ENCODE measurements at places on chromosomes 12 and 14. TPM values are rescaled to one million over a fixed set of nuclear protein-coding genes. Genes with fewer than 3 reads are reported as not detected.

The ASIC1 gene
- total RNA-seq: 1.6 TPM

DNA sequence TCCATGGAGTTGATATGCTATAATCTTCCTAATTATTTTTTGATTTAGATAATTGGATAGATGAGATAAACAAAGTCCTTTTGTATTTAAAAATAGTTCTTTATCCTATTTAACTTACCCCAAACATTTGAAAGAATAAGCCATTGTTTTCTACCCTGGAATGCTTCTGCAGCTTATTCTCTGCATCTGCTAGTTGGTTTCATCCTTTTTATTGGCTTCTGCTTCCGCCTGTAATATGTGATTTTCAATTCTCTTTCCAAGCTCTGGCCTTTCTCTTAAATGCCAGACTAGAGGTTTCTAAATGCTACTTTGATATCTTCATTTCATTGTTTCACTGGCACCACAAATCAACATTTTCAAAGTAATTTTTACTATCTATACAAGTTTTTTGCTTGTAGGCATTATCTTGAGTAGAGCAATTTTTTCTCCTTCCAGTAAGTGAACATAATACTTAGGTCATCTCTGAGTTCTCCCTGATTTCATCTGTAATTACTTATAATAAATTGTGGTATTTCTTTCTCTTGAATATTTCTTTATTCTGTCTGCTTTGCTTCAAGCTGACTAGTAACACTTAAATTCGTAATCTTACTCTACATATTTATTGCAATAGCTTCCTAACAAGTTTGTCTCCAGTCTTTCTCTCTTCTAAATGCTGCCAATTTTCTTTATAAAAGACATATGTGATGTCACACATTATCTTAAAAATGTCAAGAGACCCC, 958.4 kb downstream of the SLC6A15 start:
- H3K4me3 ChIP-seq: no peak overlapping the region
- H3K36me3 ChIP-seq: no peaks in the 10 kb centered on the region

DNA sequence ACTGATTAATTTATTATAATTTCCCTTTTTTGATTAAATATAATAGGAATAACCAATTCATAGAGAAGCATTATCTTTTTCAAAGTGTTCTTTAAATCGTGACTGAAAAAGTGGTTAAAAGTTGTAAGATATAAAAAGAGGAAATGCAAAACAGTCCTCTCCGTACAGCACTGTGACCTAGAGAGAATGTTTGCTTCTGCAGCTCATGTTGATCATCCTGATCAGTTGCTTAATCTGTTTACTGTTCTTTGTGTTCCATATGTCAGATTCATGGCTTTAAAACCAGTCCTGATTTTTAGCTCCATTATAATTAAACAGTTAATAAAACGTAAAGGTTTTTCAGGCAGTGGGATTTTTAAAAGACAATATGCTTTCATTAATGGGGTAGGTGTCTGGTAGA, 4.7 kb downstream of the TTC8 start:
- no peak overlapping the region for H3K27ac ChIP-seq
- 0 out of 2 replicates have a peak, but pooled peaks cover 1% of the 10 kb centered on the region for H3K36me3 ChIP-seq
- H3K4me3 ChIP-seq: no peak overlapping the region
- H3K27me3 ChIP-seq: no peaks in the 10 kb centered on the region

The CBX5 gene
- 66.9 TPM for total RNA-seq

The PAH gene
- not detected for total RNA-seq

- H3K27me3 ChIP-seq: no peaks in the 10 kb centered on the region
- no peaks in the 10 kb centered on the region for H3K36me3 ChIP-seq
- H3K27ac ChIP-seq: no peak overlapping the region
- H3K4me1 ChIP-seq: no peaks in the 10 kb centered on the region
- no peak for DNase-seq
Observed at GRCh38 chr12:108133482-108133881, 4.4 kb downstream of the WSCD2 start.

GRCh38 chr12:104670439-104671408, 214.0 kb downstream of the CHST11 start:
- DNase-seq: no peak
- H3K4me3 ChIP-seq: no peak overlapping the region
- H3K27ac ChIP-seq: no peak overlapping the region
- peaks cover 7% of the 10 kb centered on the region for H3K4me1 ChIP-seq

The DNAJC22 gene
- total RNA-seq: 6.7 TPM

GRCh38 chr14:74682169-74682952, 30.5 kb downstream of the AREL1 start:
- DNase-seq: no peak
- H3K4me1 ChIP-seq: no peaks in the 10 kb centered on the region
- no peaks in the 10 kb centered on the region for H3K27me3 ChIP-seq
- no peak overlapping the region for H3K4me3 ChIP-seq

The GALNT8 gene
- not detected for total RNA-seq

The KTN1 gene
- 149 TPM for total RNA-seq

DNA sequence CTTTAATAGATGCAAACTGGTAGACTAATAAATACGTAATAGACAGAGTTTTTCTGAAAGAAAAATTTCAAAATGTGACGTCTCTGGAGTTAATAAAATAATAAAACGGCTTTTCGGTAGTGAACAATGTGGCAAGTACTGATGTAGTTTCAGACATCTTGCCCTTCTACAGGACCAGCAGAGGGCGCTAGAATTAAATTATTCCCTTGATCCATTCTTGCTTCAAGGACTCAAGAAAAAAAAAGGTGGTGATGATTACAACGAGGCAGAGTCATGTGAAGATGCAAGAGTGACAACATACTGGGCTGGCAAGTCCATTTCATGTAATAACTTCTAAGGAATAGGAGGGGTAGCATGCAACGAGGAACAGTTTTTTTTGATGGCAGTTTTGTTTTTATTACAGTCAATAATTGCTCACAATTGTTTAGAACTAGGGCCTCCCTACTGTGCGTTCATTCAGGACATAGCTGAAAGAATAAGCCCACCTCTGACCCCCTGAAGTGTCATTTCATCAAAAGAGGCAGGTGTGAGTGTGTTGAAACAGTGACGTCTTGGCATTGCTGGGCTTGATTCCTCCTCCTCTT, 101.0 kb upstream of the GZMB start:
- DNase-seq: peak; percentile 69
- H3K4me3 ChIP-seq: no peak overlapping the region
- no peaks in the 10 kb centered on the region for H3K27me3 ChIP-seq
- no peaks in the 10 kb centered on the region for H3K36me3 ChIP-seq
- H3K27ac ChIP-seq: no peak overlapping the region
- no peaks in the 10 kb centered on the region for H3K4me1 ChIP-seq

GRCh38 chr14:85016496-85016895, 513.4 kb upstream of the FLRT2 start:
- DNase-seq: no peak
- no peaks in the 10 kb centered on the region for H3K36me3 ChIP-seq
- no peaks in the 10 kb centered on the region for H3K4me1 ChIP-seq
- no peaks in the 10 kb centered on the region for H3K27me3 ChIP-seq
- no peak overlapping the region for H3K27ac ChIP-seq

Measured in IMR-90 (cell line).